ENCODE measurements at places on chromosomes 6 and 20. TPM values are rescaled to one million over a fixed set of nuclear protein-coding genes. Genes with fewer than 3 reads are reported as not detected.

The EYA4 gene
- 0.05 TPM for polyA plus RNA-seq

- no peak overlapping the region for H3K27ac ChIP-seq
- H3K27me3 ChIP-seq: no peaks in the 10 kb centered on the region
- no peak overlapping the region for H3K4me3 ChIP-seq
- peaks cover 10% of the 10 kb centered on the region for H3K4me1 ChIP-seq
- H3K36me3 ChIP-seq: peaks cover 2% of the 10 kb centered on the region
These were observed 26.1 kb downstream of the SRPK1 start for GRCh38 chr6:35894776-35895175.

- no peaks in the 10 kb centered on the region for H3K27me3 ChIP-seq
- no peak overlapping the region for H3K27ac ChIP-seq
These were observed 208.0 kb upstream of the TAB2 start for GRCh38 chr6:149109397-149110070.

- H3K27ac ChIP-seq: peak overlapping the region; percentile 15
- no peak for DNase-seq
- peaks cover 15% of the 10 kb centered on the region for H3K4me1 ChIP-seq
- H3K27me3 ChIP-seq: no peaks in the 10 kb centered on the region
- no peaks in the 10 kb centered on the region for H3K36me3 ChIP-seq
These were observed 65.8 kb upstream of the JAG1 start for GRCh38 chr20:10739566-10739965.

Data from keratinocyte (primary cell).